ENCODE measurements at places on chromosomes 12 and 14.

DNA sequence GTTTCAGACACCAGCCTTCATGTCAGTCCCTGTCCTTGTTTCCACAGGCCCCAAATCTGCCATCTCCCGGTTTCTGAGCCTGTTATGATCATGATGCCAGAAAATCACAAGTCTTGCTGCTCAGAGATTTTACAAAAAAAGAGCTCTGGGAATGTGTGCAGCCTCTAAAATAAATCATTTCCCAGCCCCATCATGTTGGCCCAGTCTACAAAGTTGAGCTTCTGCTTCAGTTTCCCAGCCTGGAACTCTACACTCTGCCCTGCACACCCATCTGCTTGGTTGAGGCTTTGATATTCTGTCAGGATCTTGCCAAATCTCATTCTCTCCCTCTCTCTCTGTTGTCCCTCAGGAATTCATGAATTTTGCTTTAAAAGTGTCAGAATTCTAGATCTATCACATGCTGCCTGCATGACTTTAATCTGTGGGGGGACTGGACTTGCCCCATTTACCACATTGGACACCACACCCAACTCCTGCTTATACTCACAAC lies 45.5 kb downstream of the NELL2 start:
- no peak for DNase-seq
- H3K27ac ChIP-seq: no peak overlapping the region
- no peak overlapping the region for H3K4me3 ChIP-seq
- no peaks in the 10 kb centered on the region for H3K4me1 ChIP-seq
- H3K27me3 ChIP-seq: no peaks in the 10 kb centered on the region

DNA sequence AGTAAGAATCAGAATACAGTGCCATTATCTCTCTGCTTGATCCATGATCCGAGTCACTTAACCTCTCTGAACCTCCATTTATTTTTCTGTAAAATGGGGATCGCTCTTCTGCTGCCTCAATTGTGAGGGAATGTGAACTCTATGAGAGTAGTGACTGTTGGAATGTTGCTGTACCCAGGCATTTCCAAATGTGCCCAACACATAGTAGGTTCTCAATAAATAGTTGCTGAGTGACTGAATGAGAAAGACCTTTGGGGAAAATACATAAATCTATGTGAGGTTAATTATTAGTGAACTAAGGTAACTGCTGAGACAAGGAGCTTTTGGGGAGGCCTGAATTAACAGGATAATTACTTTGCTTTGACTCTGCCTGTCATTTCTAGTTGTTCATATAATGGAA lies 33.9 kb upstream of the NR1H4 start:
- no peaks in the 10 kb centered on the region for H3K4me1 ChIP-seq
- H3K36me3 ChIP-seq: no peaks in the 10 kb centered on the region
- no peak overlapping the region for H3K27ac ChIP-seq
- no peak for DNase-seq
- H3K4me3 ChIP-seq: no peak overlapping the region

- no peak for DNase-seq
- no peak overlapping the region for H3K27ac ChIP-seq
- peaks cover 7% of the 10 kb centered on the region for H3K4me1 ChIP-seq
- H3K36me3 ChIP-seq: no peaks in the 10 kb centered on the region
Measured at GRCh38 chr12:106226884-106227640, 20.8 kb downstream of the CKAP4 start.

DNA sequence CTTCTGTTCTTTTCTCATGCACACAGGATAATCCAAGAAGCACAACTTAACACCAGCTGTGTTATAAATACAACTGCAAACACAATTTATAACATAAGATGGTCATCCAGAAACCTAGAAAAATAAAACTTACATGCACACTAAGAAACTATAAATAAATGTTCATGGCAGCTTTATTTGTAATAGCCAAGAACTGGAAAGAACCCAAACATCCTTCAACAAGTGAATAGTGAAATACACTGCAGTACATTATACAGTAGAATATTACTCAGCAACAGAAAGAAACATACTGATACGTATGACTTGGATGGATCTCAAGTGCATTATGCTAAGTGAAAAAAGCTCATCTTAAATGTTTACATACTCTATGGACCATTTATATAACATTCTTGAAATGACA lies 132.7 kb downstream of the SPTSSA start:
- H3K27ac ChIP-seq: no peak overlapping the region
- no peak for DNase-seq
- H3K4me1 ChIP-seq: no peaks in the 10 kb centered on the region

- no peak overlapping the region for H3K27ac ChIP-seq
- H3K4me3 ChIP-seq: no peak overlapping the region
- H3K36me3 ChIP-seq: no peaks in the 10 kb centered on the region
- H3K27me3 ChIP-seq: no peaks in the 10 kb centered on the region
Measured at GRCh38 chr12:12035229-12035628, 35.5 kb upstream of the BCL2L14 start.

DNA sequence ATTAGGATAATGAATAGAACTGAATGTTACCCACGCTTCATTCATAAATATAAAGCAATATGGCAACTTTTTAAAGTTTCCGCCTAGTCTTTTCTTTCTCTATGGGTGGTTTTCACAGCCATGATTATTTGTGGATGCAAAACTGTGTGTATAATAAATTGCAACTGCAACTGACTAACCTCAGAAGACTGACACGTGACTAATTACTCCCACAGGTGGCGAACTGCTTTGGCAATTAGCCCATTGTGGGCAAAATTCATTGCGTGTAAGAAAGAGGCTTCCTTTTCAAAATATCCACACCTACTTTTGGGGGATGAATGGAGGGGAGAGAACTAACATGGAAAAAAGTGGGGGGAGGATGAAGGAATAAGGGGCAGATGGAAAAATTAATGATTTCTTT lies 79.0 kb downstream of the SLC25A21 start:
- H3K27me3 ChIP-seq: no peaks in the 10 kb centered on the region
- H3K4me1 ChIP-seq: no peaks in the 10 kb centered on the region
- no peak overlapping the region for H3K4me3 ChIP-seq
- no peaks in the 10 kb centered on the region for H3K36me3 ChIP-seq
- DNase-seq: no peak

DNA sequence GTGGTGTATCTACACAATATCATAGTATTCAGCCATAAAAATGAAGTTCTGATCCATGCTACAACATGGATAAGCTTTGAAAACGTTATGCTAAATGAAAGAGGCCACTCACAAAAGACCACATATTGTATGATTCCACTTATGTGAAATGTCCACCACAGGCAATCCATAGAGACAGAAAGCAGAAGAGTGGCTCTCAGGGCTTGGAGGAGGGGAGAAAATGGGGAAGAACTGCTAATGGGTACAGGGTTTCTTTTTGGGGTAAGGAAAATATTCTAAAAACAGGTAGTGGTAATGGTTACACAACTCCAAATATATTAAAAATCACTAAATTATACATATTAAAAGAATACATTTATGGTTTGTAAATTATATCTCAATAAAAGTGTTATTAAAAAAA lies 16.5 kb downstream of the SCNN1A start:
- no peak overlapping the region for H3K4me3 ChIP-seq
- H3K36me3 ChIP-seq: peaks cover 15% of the 10 kb centered on the region
- H3K27ac ChIP-seq: no peak overlapping the region
- H3K27me3 ChIP-seq: no peaks in the 10 kb centered on the region
- peaks cover 38% of the 10 kb centered on the region for H3K4me1 ChIP-seq
- no peak for DNase-seq

GRCh38 chr12:112847708-112848337 lies 56.3 kb downstream of the RPH3A start:
- H3K4me1 ChIP-seq: no peaks in the 10 kb centered on the region
- no peak overlapping the region for H3K4me3 ChIP-seq
- no peaks in the 10 kb centered on the region for H3K36me3 ChIP-seq
- peaks cover 13% of the 10 kb centered on the region for H3K27me3 ChIP-seq

GRCh38 chr12:38783304-38783703 lies 122.1 kb downstream of the CPNE8 start:
- H3K4me1 ChIP-seq: no peaks in the 10 kb centered on the region
- H3K36me3 ChIP-seq: peaks cover 6% of the 10 kb centered on the region
- no peak overlapping the region for H3K27ac ChIP-seq
- DNase-seq: no peak

- H3K4me3 ChIP-seq: no peak overlapping the region
- H3K36me3 ChIP-seq: no peaks in the 10 kb centered on the region
- no peaks in the 10 kb centered on the region for H3K27me3 ChIP-seq
- H3K4me1 ChIP-seq: no peaks in the 10 kb centered on the region
Measured at GRCh38 chr12:104232609-104233280, 17.2 kb downstream of the TXNRD1 start.

- no peaks in the 10 kb centered on the region for H3K27me3 ChIP-seq
- no peaks in the 10 kb centered on the region for H3K36me3 ChIP-seq
- no peak overlapping the region for H3K27ac ChIP-seq
- H3K4me1 ChIP-seq: no peaks in the 10 kb centered on the region
Measured at GRCh38 chr12:94112121-94112520, 36.3 kb upstream of the PLXNC1 start.

DNA sequence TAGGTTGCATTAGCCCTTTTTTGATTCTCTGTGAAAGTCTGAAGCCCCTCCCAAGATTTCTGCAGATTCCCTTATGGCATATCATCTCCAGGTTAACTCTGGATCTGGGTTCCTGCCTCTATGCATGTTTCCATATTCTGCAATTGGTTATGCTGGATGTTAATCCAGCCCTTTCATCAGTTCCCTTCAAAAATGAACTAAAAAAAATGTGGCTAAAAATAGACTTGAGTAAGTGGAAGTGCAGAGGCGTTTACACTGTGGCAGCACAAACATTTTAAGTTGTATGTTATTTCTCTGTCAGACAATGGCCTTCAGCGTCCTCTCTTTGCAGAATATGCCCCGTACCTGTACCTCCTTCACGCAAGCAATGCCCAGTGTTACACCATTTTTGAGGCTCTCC lies 11.4 kb downstream of the MGST1 start:
- H3K36me3 ChIP-seq: no peaks in the 10 kb centered on the region
- no peaks in the 10 kb centered on the region for H3K27me3 ChIP-seq
- H3K27ac ChIP-seq: no peak overlapping the region
- no peaks in the 10 kb centered on the region for H3K4me1 ChIP-seq
- no peak for DNase-seq
- no peak overlapping the region for H3K4me3 ChIP-seq

DNA sequence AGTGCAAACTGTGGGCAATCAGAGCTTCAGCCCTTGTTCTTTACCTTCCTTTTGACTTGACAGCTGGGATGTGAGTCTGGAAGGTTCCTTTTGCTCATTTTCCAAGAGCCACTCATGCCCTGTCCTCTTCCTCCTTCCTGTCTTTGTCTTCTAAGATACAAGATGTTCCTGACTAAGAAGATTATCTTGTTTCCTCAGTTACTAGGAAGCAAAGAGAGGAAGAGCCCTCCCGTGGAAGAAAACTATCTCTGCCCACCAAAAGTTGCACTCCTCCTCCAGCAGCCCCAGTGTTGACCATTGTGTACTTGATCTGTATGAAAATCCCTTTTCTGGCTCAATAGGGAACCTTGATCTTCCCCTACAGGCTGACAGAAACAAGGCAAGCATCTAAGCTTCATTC lies 138.0 kb downstream of the C12orf75 start:
- peaks cover 14% of the 10 kb centered on the region for H3K4me1 ChIP-seq
- H3K36me3 ChIP-seq: no peaks in the 10 kb centered on the region
- DNase-seq: no peak
- H3K27me3 ChIP-seq: no peaks in the 10 kb centered on the region
- peak overlapping the region; percentile 27 for H3K27ac ChIP-seq

GRCh38 chr12:114952573-114953271 lies 268.7 kb upstream of the TBX3 start:
- no peaks in the 10 kb centered on the region for H3K4me1 ChIP-seq
- H3K27me3 ChIP-seq: no peaks in the 10 kb centered on the region
- H3K27ac ChIP-seq: no peak overlapping the region
- no peak overlapping the region for H3K4me3 ChIP-seq
- DNase-seq: no peak

- no peak overlapping the region for H3K27ac ChIP-seq
- no peaks in the 10 kb centered on the region for H3K27me3 ChIP-seq
- no peak overlapping the region for H3K4me3 ChIP-seq
- H3K36me3 ChIP-seq: no peaks in the 10 kb centered on the region
Measured at GRCh38 chr14:89771251-89771650, 183.3 kb downstream of the EFCAB11 start.

GRCh38 chr12:27999521-27999920 lies 27.0 kb upstream of the PTHLH start:
- no peaks in the 10 kb centered on the region for H3K27me3 ChIP-seq
- H3K4me1 ChIP-seq: no peaks in the 10 kb centered on the region

- no peak overlapping the region for H3K27ac ChIP-seq
- peaks cover 18% of the 10 kb centered on the region for H3K36me3 ChIP-seq
- peaks cover 14% of the 10 kb centered on the region for H3K4me1 ChIP-seq
Measured at GRCh38 chr12:106428384-106428783, 70.8 kb downstream of the POLR3B start.

DNA sequence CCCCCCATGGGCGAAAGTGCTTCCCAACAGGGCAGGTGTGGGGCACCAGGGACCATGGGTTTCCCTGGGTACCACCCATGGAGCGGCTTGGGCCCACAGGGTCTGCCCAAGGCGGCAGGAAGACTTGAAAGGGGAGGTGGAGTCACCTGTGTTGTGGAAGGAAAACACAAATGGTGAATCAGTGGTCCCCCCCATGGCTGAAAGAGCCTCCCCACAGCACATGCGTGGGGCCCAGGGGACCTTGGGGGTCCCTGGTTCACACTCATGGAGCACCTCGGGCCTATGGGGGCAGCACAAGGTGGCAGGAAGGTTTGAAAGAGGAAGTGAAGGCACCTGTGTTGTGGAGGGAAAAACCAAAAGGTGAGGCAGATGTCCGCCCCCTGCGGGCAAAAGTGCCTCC lies 581.9 kb downstream of the ALG10 start:
- no peak for DNase-seq
- H3K4me1 ChIP-seq: no peaks in the 10 kb centered on the region
- H3K36me3 ChIP-seq: no peaks in the 10 kb centered on the region
- no peak overlapping the region for H3K27ac ChIP-seq
- no peaks in the 10 kb centered on the region for H3K27me3 ChIP-seq
- H3K4me3 ChIP-seq: no peak overlapping the region

- no peaks in the 10 kb centered on the region for H3K36me3 ChIP-seq
- no peak overlapping the region for H3K27ac ChIP-seq
- peaks cover 67% of the 10 kb centered on the region for H3K27me3 ChIP-seq
- no peak overlapping the region for H3K4me3 ChIP-seq
- H3K4me1 ChIP-seq: peaks cover 11% of the 10 kb centered on the region
- DNase-seq: no peak
Measured at GRCh38 chr12:132289356-132290202, 39.8 kb downstream of the GALNT9 start.

DNA sequence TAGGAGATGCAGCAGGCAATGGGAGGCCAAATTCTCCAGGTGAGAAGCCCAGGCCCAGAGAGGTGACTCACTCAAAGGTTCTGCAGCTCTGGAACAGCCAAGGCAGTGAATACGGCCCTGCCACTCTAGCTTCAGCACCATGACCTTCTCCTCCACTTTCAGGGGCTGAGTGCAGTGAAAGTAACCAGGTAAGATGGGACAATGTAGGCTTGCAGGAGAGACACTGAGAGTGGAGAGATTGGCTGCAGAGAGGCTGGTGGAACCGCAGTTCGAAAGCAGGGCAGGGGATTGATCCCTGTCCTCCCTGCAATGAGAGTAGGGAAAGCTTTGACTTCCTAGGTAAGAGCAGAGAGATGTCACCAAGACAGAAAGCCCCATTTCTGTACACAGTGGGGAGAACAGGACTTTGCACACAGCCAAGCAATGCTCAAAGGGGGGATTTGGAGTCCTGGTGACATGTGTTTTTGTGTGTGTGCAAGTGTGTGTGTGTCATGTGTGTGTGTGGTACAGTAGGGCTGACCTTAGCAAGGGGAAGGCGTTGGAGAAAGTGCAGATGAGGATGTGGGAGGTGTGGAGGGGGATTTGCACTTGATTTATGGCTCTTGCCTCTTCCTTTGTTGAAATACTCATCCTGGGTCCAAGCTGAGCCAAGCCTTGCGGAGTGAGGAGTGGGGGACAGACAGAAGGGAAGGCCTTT lies 12.7 kb downstream of the DHRS2 start:
- no peak for DNase-seq
- H3K4me3 ChIP-seq: no peak overlapping the region
- no peaks in the 10 kb centered on the region for H3K4me1 ChIP-seq
- no peaks in the 10 kb centered on the region for H3K36me3 ChIP-seq
- no peak overlapping the region for H3K27ac ChIP-seq
- H3K27me3 ChIP-seq: no peaks in the 10 kb centered on the region
